ENCODE measurements at places on chromosomes 12 and 14.
A peak's percentile ranks its signal among the peaks of the same experiment; 100 is the strongest.

GRCh38 chr14:100838493-100839314, 12.8 kb downstream of the MEG3 start:
- DNase-seq: no peak

- DNase-seq: no peak
Observed at GRCh38 chr12:111748151-111748672, 18.5 kb upstream of the ALDH2 start.

DNA sequence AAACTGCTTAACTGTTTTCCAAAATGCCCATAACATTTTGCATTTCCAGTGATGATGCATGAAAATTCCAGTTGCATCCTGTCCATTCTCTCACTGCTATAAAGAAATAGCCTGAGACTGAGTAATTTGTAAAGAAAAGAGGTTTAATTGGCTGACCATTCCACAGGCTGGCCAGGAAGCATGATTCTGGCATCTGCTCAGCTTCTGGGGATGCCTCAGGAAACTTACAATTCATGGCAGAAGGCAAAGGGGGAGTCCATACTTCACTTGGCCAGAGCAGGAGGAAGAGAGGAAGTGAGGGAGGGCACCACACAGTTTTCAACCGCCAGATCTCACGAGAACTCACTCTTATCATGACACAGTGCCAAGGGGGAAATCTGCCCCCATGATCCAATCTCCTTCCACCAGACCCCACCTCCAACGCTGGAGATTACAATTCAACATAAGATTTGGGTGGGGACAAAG, 18.2 kb upstream of the CLEC2D start:
- no peak for DNase-seq

GRCh38 chr14:55052269-55052930, 953 bp downstream of the MAPK1IP1L start:
- no peak for DNase-seq

DNA sequence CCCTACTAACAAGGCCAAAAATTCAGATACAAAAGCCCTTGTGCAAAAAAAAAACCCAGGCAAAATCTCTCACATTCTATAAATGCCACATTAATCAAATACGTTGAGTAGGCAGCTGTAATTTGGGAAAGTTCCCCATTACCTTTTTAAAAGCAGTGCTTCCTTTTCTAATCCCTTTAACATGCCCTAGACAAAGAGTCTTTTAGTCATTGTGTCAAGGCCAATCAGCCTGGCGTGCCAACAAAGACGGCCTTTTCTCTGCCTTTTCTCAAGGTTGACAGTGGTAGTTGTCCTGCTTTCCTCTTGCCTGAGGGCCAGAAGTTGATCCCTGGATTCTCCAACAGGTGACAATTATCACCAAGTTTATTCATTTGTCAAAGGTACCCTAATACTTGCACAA, 62.5 kb upstream of the METAP2 start:
- DNase-seq: no peak

GRCh38 chr12:111404362-111405148, 1.2 kb upstream of the SH2B3 start:
- DNase-seq: no peak

- no peak for DNase-seq
Observed at GRCh38 chr12:27177706-27178105, 66.4 kb upstream of the STK38L start.

DNA sequence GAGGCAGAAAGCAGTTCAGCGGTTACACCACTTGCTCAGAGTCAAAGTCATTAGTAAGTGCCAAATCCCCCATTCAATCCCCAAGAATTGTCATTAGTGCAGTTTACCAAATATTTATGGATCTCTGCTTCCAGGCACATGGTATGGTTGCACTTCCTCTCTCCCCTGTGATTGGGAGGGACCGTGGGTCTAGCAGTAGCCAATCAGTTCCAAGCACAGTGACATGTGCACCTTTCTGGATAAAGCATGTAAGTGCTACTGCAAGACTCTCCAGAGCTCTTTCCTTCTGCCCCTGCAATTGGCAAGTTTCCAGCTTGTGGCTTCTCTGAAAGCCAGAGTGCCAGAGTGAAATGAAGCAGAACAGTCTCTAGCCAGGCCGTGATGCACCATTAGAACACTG, 85.3 kb upstream of the FLRT2 start:
- peak; percentile 44 for DNase-seq

DNA sequence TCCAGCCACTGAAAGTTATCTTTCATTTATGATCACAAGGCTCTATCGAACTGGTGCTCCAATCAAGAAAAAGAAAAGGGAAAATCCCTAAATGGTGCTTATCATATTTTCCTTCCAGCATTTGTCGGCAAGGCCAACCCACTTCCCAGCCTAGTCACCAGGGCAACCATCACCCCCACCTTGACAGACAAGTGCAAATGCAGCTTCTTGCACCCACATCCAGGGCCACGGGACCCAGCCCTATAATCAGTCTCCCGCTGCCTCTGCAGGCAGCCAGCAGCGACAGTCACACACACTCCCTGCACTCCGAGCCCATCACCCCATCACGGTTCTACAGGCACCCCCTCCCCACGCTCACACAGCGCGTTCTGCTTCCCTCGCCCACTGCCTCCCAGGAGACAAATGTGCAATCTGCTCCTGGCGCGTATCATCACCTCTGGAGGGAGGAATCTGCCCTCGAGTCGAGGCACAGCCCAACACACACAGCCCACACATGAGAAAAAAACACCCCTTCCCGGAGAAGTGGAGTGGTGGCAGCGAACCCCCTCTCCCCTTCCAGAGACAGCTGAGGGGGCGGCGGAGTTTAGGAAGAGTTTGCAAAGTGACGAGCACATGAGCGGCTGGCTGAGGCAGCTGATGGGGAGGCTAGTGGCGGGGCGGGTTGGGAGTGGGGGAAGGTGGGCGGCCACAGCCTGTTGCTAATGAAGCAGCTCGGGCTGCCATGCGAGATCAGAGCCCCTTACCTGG, 9.3 kb upstream of the PPP4R4 start:
- DNase-seq: no peak

GRCh38 chr12:226401-226800, 12.4 kb upstream of the SLC6A12 start:
- no peak for DNase-seq

DNA sequence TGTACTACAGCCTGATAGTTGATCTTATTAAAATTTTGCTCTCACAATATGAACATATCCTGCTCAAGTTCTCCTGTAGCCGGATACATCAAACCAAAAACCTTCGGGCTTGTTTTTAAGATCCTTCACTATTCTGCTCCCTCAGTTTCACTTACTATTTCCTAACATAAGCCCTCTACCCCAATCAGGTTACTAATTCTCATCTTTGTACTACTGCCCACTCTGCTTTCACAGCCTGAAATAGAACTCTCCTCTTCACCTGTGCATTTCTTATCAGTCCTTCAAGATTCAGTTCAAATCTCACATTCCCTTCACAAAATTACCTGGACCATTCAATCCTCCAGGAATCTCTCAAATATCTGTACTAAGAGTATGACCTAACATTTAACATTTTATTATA, 14.2 kb downstream of the PAWR start:
- no peak for DNase-seq

- no peak for DNase-seq
Observed at GRCh38 chr12:10220398-10221077, 7.9 kb downstream of the GABARAPL1 start.

DNA sequence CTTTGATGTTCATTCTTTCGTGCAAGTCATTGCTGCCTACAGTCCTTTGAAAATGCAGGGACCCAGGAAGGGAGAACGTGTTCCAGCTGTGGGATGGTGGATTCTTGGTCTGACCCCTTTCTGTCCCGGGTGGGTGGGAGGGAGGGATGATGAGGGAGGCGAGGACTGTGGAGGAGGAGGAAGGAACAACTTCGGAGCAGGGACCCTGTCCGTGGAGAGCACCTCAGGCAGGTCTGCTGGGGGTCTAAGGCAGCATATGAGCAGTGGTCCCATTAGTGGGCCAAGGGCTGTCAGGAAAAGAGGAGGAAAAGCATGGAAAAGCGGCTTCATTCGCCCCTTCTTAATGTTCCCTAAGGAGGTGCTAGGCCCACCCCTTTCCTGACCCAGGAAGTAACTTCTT, 36.0 kb downstream of the CACNA2D4 start:
- DNase-seq: no peak

Measured in DMS153 (cell line).